ENCODE measurements at places on chromosomes 2 and 18. TPM values are rescaled to one million over a fixed set of nuclear protein-coding genes. Genes with fewer than 3 reads are reported as not detected.

Gene MALL
- not detected for total RNA-seq

Gene CROCC2
- not detected for total RNA-seq

Gene BCL2
- 4.1 TPM for total RNA-seq

Gene SP3
- total RNA-seq: 78.7 TPM

Gene SGPP2
- not detected for total RNA-seq

Gene CD8B
- not detected for total RNA-seq

Gene GATA6
- 4.3 TPM for total RNA-seq

Gene IL18RAP
- not detected for total RNA-seq

Gene RAX
- not detected for total RNA-seq

Gene TSPYL6
- total RNA-seq: not detected

Gene UGT1A8
- total RNA-seq: not detected

Gene PLCD4
- total RNA-seq: 3.0 TPM

Data from A375 (cell line).